Trophoblast cell (in vitro differentiated cells and primary cell): ENCODE measurements at places on chromosomes 5 and 9.

DNA sequence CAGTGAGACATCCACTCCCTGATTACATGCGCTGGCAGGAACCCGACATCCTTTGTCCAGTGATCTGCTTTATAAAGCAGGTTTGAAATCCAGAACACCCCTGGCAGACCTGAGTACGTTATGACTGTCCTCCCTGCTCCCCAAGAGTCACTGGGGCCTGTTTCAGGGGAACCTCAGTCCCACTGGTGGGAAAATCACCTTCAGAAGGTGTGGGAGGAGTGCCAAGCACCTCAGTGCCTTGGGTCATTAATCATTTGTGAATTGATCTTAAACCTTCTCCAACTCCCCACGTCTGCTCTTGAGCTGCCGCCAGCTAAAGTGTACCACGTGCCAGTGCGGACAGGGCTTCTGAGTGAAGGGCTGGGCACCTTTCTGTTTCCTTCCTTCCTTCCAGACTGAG, 16.2 kb downstream of the SLC6A3 start:
- no peak for DNase-seq

- DNase-seq, result peak; percentile 63
Observed at GRCh38 chr5:128537221-128537999, 635 bp downstream of the FBN2 start.

GRCh38 chr5:159182691-159183090, 26.7 kb downstream of the RNF145 start:
- DNase-seq, result no peak

- no peak for DNase-seq
Observed at GRCh38 chr9:466747-467146, 252.1 kb downstream of the DOCK8 start.

DNA sequence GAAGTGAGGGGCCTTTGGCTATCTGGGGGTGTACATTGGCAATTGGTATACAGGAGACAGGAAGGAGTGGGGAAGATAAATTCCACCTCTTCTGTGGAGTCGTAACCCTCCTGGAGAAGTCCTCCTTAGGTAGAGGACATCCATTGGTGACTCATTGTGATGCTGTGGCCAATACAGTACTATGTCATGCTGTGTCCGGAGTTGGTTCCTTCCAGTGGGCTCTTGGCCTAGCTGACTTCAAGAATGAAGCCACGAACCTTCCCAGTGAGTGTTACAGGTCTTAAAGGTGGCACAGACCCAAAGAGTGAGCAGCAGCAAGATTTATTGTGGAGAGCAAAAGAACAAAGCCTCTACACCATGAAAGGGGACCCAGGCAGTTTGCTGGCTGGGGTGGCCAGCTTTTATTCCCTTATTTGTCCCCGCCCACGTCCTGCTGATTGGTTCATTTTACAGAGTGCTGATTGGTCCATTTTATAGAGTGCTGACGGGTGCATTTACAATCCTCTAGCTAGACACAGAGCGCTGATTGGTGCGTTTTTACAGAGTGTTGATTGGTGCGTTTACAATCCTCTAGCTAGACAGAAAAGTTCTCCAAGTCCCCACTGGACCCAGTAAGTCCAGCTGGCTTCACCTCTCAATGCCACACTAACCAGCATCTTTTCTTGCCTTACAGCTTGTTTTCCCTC, 37.3 kb upstream of the FBP1 start:
- no peak for DNase-seq

DNA sequence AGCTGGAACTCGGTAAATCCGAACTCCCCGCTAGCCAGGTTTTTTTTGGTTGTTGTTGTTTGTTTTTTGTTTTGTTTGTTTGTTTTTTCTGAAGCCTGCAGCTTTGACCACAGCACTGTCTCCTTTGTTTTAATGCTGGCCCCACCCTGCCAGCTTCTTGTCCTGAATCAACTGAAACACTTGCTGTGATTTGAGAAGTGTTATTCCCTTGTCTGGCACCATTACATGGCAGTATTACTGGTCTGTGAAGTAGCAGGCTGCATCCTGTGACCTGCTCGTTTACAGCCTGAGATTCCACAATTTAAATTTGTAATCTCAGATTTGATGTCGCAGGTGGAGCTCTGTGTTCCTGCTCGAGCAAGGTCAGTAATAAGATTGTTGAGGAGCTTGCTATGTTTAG, 1.4 kb upstream of the SLC36A2 start:
- no peak for DNase-seq

- no peak for DNase-seq
Observed at GRCh38 chr9:94160594-94161501, 76.6 kb downstream of the PTPDC1 start.

DNA sequence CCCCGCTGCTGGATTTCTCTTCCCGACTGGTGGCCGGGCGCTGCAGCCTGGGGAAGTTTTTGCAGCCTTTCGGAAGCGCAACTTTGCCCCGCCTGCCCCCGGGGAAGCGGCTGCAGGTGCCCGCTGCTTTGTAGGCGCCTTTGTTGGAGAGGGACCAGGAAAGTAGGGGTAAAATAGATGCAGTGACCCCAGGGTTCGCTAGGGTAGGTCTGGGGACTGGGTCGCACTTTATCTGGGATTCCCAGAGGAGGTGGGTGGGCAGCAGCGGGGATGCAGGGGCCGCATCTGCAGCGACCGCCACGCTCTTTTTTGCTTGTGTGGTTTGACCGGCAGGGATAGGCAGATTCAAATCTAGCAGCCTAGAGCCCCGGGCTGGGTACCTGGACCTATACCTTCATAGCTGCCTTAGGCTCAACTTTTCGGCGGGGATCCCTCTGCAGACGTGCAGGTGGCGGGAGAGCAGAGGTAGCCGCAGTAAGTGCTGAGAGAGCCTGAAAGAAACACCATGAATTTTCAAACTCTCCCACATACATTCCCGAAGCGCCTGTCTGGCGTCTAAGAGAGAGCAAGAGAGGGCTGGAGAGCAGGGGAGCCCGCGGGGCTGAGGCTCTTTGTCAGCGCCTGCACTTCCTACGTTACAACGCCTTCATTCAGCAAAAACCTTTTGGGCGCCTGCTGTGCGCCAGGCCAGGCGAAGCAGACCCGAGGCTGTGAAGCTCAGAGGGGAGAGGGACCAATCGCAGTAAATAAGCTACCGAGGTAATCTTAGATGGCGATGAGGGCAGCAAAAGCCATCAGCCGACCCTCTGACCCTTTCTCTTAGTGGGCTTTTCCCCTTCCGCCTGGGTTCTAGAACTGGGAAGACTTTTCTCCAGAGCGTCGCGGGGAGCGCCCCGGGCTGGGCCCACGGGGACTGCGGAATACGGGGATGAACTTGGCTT, 642 bp downstream of the SV2C start:
- DNase-seq, result no peak

- DNase-seq, result no peak
Observed at GRCh38 chr5:26419987-26420386, 618.4 kb downstream of the CDH9 start.

GRCh38 chr9:652914-653313, 188.6 kb upstream of the DMRT1 start:
- DNase-seq, result peak; percentile 48

DNA sequence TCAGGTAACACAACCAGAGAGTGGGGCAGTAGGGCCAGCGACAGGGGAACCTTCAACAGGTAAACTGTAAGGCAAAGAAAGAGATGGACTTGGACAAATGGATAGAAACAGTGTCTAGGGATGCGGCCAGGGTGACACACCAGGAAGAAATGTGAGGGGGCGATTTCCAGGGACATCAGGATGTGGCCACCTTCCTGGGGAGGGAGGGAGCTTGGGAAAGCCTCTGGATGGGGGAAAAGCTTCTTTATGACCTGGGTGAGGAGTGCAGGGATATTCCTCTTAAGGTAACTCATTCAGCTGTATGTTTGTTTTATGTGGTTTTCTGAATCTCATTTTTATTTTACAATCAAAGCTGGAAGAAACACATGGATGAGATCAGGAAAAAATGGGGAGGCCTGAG, 11.9 kb upstream of the NXNL2 start:
- no peak for DNase-seq

DNA sequence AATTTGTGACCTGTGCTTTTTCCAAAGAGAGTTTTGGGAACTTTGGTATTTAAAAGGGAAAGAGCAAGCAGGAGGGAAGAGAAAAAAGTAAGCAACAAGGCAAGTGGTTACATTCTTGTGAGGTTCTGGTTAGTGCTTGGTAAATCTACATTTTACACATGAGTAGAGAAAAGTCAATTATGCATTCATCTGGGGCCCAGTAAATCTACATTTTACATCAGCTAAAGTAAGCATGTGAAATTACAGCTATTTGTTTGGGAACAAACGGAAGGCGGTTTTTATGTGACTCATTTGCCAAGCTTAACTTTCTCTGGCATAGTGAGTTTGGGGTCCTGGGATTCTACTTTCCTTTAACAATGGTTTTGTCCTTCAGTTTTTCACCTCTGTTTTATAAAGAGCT, 102.2 kb downstream of the SNX18 start:
- no peak for DNase-seq

- DNase-seq, result peak; percentile 73
Observed at GRCh38 chr5:56710826-56711590, 104.3 kb upstream of the MAP3K1 start.

DNA sequence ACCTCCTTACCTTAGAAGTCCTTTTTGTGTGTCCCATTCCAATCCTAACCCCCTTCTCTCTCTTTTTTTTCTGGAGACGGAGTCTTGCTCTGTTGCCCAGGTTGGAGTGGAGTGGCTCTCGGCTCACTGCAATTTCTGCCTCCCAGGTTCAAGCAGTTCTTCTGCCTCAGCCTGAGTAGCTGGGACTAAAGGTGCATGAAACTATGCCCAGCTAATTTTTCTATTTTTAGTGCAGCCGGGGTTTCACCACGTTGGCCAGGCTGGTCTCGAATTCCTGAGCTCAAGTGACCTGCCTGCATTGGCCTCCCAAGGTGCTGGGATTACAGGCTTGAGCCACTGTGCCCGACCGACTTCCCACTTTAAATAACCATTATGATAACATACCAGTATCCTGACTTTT, 17.5 kb downstream of the TMEM38B start:
- no peak for DNase-seq

DNA sequence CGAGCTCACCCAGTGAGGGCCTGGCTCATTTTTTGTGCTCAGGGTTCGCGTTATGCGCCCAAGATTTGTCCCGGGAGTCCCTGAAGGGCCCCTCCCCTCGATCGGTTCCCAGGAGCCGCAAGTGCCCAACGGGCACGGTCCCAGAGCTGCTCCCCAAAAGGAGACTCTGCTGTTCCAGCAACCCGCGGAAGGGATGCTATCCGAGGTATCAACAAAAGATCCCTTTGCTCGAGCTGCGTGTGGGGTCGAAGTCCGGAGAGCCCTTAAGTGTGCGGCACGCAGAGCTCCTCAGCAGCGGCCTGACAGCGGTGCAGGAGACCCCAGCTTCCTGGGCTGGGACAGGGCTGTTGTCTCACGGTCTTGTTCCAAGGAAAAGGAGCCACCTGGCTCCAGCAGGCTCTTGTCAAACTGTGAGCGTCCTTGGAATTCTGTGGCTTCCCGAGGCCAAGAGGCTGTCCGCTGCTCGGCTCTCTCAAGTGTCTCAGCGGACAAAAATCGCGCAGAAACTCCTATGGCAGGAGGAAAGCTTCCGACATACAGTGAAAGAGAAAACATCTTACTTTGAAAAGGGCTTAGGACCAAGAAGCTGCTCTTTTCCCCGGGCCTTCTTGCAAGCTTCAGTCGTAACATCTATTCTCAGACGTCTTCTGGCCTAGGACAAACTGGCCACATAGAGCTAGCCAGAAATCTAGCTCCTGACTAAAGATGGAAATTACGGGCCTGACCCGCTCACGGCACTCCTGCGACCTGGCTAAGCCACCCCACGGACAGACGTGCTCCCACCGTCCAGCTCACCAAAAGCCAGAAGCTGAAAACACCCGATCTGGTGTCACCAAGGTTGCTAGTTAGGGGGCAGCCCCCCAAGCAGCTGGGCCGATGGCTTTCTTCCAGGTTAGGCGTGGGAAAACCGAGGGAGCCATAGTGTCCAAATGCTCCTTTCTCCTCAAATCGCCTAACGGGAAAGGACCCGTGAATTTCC, 2.6 kb upstream of the FOXB2 start:
- no peak for DNase-seq

- DNase-seq, result peak; percentile 86
Observed at GRCh38 chr5:136082390-136083193, 50.1 kb upstream of the SMAD5 start.

DNA sequence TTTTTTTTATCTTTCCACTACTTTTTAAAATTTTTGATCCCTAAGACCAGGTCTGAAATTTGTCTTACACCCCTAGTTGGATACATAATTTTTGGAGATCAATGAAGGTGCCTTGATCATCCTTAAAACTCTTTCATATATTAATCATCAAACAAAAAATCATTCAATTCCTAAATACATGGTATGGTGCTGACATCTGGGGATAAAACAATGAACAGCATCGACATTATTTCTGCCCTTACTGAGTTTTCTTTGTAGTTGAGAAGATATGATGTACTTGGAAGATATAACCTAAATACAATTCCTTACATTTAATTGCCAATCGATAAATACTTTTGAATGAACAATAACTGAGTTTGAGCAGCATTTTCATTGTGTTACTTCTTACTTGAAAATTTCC, 18.3 kb downstream of the SPINK9 start:
- no peak for DNase-seq

- no peak for DNase-seq
Observed at GRCh38 chr5:132456987-132457361, 33.6 kb downstream of the IRF1 start.

DNA sequence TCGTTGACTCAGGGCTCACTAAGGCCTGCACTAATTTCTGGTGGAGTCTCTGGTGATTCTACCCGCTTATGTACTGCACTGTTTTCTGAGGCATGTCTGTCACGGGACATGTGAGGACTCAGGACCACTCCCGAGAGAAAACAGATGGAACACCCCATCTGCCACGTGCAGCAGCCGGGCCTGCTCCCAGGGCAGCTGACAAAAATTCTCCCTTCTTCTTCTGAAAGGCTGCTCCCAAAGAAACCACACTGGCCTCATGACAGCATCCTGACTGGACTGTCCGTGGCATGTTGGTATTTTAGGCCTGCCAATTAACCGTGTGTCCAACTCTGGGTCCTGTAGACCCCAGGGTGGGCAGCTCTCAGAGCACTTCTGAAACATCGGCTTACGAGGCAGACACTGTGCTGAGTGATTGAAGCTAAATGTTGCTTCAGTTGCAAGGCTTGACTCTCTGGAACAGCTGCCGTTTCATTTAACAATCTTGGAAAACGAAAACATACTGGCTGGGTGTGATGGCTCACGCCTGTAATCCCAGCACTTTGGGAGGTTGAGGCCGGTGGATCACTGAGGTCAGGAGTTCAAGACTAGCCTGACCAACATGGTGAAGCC, 39.0 kb downstream of the FAM240B start:
- DNase-seq, result no peak

DNA sequence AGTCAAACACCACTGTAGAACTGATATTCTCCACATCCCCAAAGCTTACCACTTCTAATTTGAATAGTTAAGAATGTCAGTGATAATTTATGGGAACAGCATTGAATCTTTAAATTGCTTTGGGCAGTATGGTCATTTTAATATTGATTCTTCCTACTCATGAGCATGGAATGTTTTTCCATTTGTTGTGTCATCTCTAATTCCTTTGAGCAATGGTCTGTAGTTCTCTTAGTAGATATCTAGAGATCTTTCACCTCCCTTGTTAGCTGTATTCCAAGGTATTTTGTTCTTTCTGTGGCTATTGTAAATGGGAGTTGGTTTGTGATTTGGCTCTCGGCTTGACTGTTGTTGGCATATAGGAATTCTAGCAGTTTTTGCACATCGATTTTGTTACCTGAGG, 1341.8 kb upstream of the CDH9 start:
- DNase-seq, result no peak

- DNase-seq, result no peak
Observed at GRCh38 chr5:132179405-132179804, 48.2 kb downstream of the P4HA2 start.

- no peak for DNase-seq
Observed at GRCh38 chr5:163505049-163505367, 411 bp upstream of the MAT2B start.

- DNase-seq, result no peak
Observed at GRCh38 chr9:128206916-128207910, 4.0 kb downstream of the DNM1 start.

GRCh38 chr5:109740966-109741365, 51.2 kb downstream of the MAN2A1 start:
- no peak for DNase-seq
